ENCODE measurements at places on chromosomes 4 and X. TPM values are rescaled to one million over a fixed set of nuclear protein-coding genes. Genes with fewer than 3 reads are reported as not detected.

- peak; percentile 92 for DNase-seq
Measured at GRCh38 chrX:45769761-45770582, 569.3 kb upstream of the DIPK2B start.

DNA sequence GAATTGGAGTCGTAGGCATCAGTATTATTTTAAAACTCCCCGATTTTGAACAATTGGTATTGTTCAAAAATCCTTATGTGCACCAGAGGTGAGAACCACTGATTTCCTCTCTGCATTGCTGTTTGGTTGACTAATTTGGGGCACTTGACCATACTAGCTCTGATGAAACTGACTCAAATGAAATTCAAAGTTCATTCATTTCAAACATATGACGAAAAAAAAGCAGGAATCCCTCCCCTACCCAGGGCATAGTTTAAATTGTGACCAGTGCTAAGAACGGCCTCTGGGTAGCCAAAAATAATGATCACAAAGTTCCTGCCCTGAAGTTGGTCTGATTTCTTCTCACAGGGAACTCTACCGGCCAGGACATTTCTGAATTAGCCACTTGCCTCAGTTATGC, 75.7 kb upstream of the EGFL6 start:
- no peak for DNase-seq

- DNase-seq: no peak
Measured at GRCh38 chrX:21490341-21490740, 116.1 kb downstream of the CNKSR2 start.

- no peak for DNase-seq
Measured at GRCh38 chr4:170395773-170396172, 306.0 kb upstream of the AADAT start.

GRCh38 chr4:33658971-33659370, 2585.3 kb downstream of the ARAP2 start:
- no peak for DNase-seq

DNA sequence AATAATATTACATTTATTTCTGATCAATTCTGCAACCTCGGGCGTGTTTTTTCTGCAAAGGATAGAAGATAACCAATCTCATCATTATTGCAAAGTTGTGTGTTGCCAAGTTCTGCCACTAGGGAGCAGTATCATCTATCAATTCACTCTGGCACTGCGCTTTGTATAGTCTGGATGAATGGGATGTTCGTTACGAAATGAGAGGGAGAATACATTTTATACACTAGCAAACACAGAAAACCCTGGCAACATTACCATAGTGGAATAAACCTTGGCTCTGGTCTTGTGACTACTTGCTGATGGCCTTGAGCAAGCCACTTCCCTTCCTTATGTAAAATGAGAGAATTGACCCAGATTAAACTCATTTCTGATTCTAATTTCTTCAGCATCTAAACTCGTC, 97.5 kb upstream of the ZNF518B start:
- DNase-seq: peak; percentile 74

DNA sequence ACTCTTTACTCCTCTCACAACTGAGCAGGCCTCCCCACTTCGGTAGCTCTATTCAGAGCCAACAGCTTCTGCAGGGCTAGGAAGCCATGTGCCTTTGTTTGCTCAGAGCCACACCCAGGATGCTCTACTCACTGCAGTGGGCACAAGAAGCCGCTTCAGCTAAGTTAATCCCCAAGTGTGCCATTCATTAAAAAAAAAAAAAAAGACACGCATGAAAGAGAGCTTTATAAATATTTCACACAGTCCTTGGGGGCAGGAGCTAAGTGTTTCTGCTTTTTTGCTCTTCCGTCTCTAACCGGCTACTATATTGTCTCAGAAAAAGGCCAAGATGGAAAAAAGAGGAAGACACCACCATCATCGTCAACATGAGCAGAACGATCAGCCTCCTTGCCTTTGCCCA, 8.1 kb downstream of the CRMP1 start:
- no peak for DNase-seq

DNA sequence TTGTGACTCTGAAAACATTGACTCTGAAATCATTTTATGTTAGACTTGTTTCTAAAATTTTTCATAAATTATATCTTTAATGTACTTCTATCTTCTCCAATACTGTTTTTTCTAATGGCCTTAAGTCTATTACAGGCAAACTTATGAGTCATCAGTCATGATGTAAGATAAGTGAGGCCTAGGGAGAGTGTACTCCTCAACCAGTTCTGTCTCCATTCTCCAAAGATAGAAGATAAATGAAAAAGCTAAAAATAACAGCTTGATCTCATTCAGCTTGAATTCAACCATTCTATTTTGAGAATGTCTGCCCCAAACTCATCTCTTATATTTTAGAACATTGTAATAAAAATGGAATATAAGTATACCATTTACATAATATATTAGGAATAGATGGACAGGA, 34.5 kb downstream of the STBD1 start:
- no peak for DNase-seq

GRCh38 chr4:153530284-153530999, 64.3 kb downstream of the TMEM131L start:
- peak; percentile 82 for DNase-seq

DNA sequence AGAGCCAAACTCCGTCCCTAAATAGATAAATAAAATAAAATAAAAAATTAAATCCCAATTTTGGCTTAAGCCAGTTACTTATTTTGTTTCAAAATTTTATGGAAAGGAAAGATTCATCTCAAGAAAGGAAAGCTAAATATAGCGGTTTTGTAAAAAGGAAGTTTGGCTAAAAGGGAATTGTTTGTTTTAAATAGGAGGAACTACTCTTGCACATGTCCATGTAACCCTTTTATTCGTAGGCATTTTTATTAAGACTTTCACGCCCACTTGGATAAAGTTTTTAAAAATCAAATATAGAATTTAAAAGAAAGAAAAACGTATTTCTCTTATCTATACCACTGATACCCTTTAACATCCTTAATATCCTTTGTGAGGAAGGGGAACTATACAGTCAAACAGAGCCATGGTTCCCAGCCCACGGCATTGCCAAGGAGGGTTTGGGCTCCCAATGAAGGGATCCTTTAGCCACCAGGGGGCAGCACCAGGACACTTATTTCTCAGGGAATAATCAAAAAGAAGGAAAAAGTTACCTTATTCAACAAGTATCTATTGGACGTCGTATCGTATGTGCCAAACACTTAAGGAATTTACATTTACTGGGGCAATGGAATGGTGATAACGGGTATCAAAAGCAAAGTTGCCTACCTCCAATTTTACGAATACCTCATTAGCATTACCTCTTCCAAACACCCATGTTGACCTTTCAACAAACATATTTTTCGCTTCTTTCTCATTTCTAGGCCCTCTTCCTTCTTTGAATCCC, 27.7 kb downstream of the CDKN2AIP start:
- DNase-seq: peak; percentile 86

Gene GAGE13
- not detected for total RNA-seq

Gene YY2
- total RNA-seq: 3.1 TPM

Gene TSPAN7
- 28.4 TPM for total RNA-seq

Gene ANK2
- total RNA-seq: 41.4 TPM

Gene ART3
- not detected for total RNA-seq

Gene TMEM131L
- total RNA-seq: 16.2 TPM

Gene PHOX2B
- not detected for total RNA-seq

Gene PNMA5
- total RNA-seq: not detected
